ENCODE measurements at places on chromosomes 5 and 9.

GRCh38 chr9:37209431-37210386 is 89.3 kb downstream of the ZCCHC7 start:
- H3K4me3 ChIP-seq: no peak overlapping the region
- no peak for DNase-seq
- no peaks in the 10 kb centered on the region for H3K27me3 ChIP-seq
- H3K4me1 ChIP-seq: peaks cover 18% of the 10 kb centered on the region
- no peaks in the 10 kb centered on the region for H3K36me3 ChIP-seq

DNA sequence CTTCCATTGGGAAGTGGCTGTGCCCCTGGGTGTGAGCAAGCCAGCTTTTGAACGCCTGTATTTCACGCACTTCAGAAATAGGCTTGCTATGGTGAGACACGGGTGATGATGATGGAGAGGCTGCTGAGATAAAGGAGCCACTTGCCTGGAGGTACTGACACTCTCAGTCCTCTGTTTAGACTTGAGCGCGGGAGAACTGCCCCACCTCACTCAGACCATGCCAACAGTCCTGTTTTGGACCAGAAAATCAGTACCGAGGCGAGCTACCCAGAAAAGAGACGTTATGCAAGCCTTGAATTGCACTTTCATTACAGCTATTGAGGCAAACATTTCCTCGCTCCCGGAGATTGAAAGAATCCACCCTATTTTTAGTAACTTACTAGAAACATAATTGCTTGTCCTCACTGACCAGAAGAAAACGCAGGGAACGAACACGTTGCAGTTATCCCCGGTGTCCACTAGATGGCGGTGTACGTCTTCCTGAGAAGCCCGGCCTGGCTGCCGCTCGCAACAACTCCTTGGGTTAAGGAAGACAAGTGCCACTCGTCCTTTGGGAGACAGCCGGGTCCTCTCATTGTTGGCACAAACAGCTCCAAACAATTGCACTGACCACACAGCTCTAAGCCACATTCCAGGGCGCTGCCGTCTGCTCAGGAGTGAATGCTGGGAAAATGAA is 142.4 kb downstream of the PSAT1 start:
- no peaks in the 10 kb centered on the region for H3K36me3 ChIP-seq
- DNase-seq: peak; percentile 91
- no peak overlapping the region for H3K27ac ChIP-seq
- H3K27me3 ChIP-seq: peaks cover 9% of the 10 kb centered on the region

- H3K27me3 ChIP-seq: no peaks in the 10 kb centered on the region
- no peak overlapping the region for H3K4me3 ChIP-seq
- H3K36me3 ChIP-seq: no peaks in the 10 kb centered on the region
- H3K4me1 ChIP-seq: peaks cover 10% of the 10 kb centered on the region
Measured at GRCh38 chr5:126446498-126447224, 23.5 kb downstream of the GRAMD2B start.

- no peak overlapping the region for H3K27ac ChIP-seq
- H3K4me3 ChIP-seq: no peak overlapping the region
- H3K27me3 ChIP-seq: no peaks in the 10 kb centered on the region
- H3K36me3 ChIP-seq: no peaks in the 10 kb centered on the region
- DNase-seq: no peak
Measured at GRCh38 chr9:6356441-6356840, 28.3 kb downstream of the TPD52L3 start.

- no peaks in the 10 kb centered on the region for H3K4me1 ChIP-seq
- H3K36me3 ChIP-seq: no peaks in the 10 kb centered on the region
Measured at GRCh38 chr5:91168859-91169258, 214.3 kb downstream of the ARRDC3 start.

Measured in cardiac muscle cell (in vitro differentiated cells and primary cell).